ENCODE measurements at places on chromosomes 13 and 19. TPM values are rescaled to one million over a fixed set of nuclear protein-coding genes. Genes with fewer than 3 reads are reported as not detected.

DNA sequence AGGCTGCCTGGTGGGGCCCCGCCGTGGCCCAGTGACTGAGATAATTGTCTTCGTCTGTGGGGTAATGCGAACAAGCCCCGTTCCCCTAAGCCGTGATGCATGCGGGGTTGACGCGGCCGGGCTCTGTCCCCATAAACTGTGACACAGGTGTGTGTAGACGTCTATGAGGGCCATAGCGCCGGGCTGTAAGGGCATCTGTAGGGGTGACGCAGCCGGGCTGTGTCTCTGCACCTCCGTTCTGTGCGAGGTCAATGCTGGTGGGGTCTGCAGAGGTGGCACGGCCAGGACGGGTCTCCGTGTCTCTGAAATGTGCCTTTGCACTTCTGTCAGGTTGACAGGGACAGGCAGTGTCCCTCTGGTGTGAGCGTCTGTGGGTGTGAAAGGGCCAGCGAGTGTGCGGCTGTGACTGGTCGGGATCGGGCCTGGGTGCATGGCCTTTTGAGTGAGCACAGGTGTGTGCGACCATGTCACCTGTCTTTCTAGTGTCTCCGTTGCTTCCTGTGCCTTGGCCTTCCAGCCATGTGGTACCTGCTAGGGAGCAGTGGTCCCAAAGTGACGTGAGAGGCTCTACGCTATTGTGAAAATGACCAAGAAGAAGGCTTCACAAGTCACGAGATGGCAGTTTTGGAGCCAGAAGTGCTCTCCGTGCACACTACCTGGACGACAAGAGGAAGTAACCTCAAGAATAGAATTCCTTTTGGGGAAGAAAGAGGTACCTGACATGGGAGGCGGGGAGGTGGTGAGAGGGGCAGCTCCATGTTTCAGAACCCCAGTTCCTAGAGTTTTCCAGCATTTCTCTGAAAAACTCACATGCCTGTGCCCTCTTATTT is 16.4 kb upstream of the ZNF331 start:
- H3K27me3 ChIP-seq = no peaks in the 10 kb centered on the region
- H3K4me1 ChIP-seq = peaks cover 5% of the 10 kb centered on the region
- H3K27ac ChIP-seq = no peak overlapping the region

GRCh38 chr13:110246530-110246929 is 60.4 kb downstream of the COL4A1 start:
- no peaks in the 10 kb centered on the region for H3K36me3 ChIP-seq
- H3K4me3 ChIP-seq = no peak overlapping the region
- no peaks in the 10 kb centered on the region for H3K27me3 ChIP-seq
- DNase-seq = no peak

DNA sequence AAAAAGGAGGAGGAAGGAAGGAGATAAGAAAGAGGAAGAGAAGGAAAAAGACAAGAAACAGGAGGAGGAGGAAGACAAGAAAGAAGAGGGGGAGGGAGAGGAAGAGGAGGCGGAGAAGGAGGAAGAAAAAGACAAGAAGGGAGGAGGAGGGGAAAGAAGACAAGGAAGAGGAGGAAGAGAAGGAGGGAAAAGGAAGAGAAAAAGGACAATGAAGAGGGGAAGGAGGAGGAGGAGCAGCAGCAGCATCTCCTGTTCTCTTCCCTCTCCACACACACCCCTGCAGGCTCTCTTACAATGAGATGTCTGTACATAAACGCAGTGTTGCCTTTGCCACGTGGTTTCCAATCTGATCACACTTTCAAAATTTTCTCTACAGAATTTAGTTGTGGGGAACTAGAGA is 66.6 kb downstream of the RUBCNL start:
- no peak overlapping the region for H3K4me3 ChIP-seq
- no peak overlapping the region for H3K27ac ChIP-seq
- H3K36me3 ChIP-seq = no peaks in the 10 kb centered on the region
- DNase-seq = no peak

The METTL21C gene
- not detected for total RNA-seq

The SULT2B1 gene
- not detected for total RNA-seq

The SEMA6B gene
- total RNA-seq = 2.9 TPM

The FOSB gene
- 37.9 TPM for total RNA-seq

The ZNF329 gene
- 17.0 TPM for total RNA-seq

GRCh38 chr13:30718661-30719524 is 16.4 kb upstream of the ALOX5AP start:
- H3K4me3 ChIP-seq = no peak overlapping the region
- no peaks in the 10 kb centered on the region for H3K27me3 ChIP-seq

The NLRP11 gene
- total RNA-seq = not detected

The FXYD3 gene
- total RNA-seq = 235 TPM

- peak overlapping the region; percentile 47 for H3K27ac ChIP-seq
- H3K36me3 ChIP-seq = no peaks in the 10 kb centered on the region
- no peaks in the 10 kb centered on the region for H3K27me3 ChIP-seq
- H3K4me1 ChIP-seq = peaks cover 19% of the 10 kb centered on the region
- DNase-seq = no peak
Measured at GRCh38 chr19:47644743-47645482, 36.0 kb downstream of the BICRA start.

The C1QTNF9 gene
- total RNA-seq = not detected

GRCh38 chr19:33418461-33418860 is 45.0 kb downstream of the CEBPG start:
- no peak for DNase-seq
- H3K27ac ChIP-seq = no peak overlapping the region
- no peaks in the 10 kb centered on the region for H3K36me3 ChIP-seq
- no peak overlapping the region for H3K4me3 ChIP-seq

DNA sequence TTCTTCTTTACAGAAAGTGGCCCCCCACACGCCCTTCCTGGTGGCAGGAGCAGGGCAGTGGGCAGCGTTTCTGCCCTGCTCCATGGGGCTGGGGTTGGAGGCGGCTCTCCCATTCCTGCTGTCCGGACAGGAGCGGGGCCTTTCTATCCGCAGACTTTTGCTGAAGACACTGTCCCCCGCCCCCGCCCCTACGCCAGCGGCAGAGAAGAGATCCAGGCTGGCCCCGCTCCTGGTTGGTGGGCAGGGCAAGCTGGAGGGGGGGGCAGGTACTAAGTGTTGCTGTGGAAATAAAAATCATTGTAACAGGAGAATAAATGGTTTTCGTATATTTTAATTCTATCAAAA is 81.7 kb downstream of the ZNF429 start:
- peak overlapping the region; percentile 33 for H3K4me3 ChIP-seq
- no peak overlapping the region for H3K27ac ChIP-seq
- H3K4me1 ChIP-seq = no peaks in the 10 kb centered on the region
- H3K27me3 ChIP-seq = no peaks in the 10 kb centered on the region

GRCh38 chr13:111555268-111555808 is 234.9 kb downstream of the TEX29 start:
- no peak for DNase-seq
- no peak overlapping the region for H3K27ac ChIP-seq
- peaks cover 18% of the 10 kb centered on the region for H3K27me3 ChIP-seq

The GPC6 gene
- 92.8 TPM for total RNA-seq

DNA sequence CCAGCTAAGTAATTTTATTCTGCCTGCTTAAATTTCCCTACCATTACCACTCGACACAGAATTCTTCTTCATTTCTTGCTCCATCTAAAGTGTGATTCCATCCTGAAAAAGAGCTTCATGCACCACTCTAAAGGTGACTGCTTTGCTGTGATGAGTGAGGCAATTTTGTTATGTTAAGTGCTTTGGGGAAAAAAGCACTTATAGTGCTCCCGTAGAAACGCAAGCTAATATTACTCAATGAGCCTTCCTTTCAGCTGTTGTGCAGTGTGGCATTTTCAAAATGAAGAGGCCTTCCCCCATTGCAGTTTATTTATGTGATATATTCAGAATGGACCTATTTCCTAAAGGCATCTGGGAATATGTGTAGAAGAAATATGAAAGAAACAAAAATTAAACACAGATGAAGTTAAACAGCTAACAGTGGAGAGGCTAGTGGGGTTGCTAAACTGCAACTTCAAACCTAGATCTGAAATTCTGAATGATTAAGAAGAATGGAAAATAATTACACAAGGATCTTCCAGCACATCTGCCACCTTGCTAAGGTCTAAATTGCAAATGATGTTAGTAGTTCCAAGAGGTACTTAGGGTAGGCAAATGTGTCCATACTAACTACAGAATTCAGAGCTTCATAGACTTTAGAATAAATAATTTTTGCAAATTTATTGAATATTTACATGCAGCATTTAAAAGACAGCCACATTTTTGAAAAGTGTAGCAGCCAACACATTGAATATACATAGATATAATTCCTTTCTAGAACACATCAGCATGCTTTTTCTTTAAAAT is 211.7 kb downstream of the DCT start:
- no peaks in the 10 kb centered on the region for H3K4me1 ChIP-seq
- H3K36me3 ChIP-seq = no peaks in the 10 kb centered on the region
- no peak overlapping the region for H3K4me3 ChIP-seq
- no peak overlapping the region for H3K27ac ChIP-seq

The TTYH1 gene
- 7.0 TPM for total RNA-seq

- H3K36me3 ChIP-seq = no peaks in the 10 kb centered on the region
- H3K4me3 ChIP-seq = no peak overlapping the region
- H3K4me1 ChIP-seq = no peaks in the 10 kb centered on the region
Measured at GRCh38 chr13:45751885-45752284, 49.8 kb downstream of the CBY2 start.

GRCh38 chr13:32381539-32381938 is 46.4 kb downstream of the N4BP2L1 start:
- peak; percentile 44 for DNase-seq
- no peak overlapping the region for H3K4me3 ChIP-seq
- H3K27me3 ChIP-seq = no peaks in the 10 kb centered on the region
- H3K36me3 ChIP-seq = no peaks in the 10 kb centered on the region

The AMER2 gene
- total RNA-seq = 0.24 TPM

DNA sequence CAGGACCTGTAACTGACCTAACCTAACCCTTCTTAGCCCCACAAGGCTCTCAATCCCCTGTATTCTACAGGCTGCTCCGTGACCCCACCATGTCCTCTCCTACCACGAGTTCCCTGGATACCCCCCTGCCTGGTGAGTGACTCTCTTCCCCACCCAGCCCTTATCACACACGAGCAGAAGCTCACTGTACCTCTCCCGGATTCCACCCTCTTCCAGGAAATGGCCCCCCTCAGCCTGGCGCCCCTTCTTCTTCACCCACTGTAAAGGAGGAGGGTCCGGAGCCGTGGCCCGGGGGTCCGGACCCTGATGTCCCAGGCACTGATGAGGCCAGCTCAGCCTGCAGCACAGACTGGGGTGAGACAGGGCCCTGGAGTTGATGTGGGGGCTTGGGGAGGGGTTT is 1.3 kb downstream of the NR1H2 start:
- no peak for DNase-seq
- H3K27ac ChIP-seq = no peak overlapping the region
- H3K27me3 ChIP-seq = no peaks in the 10 kb centered on the region
- no peaks in the 10 kb centered on the region for H3K4me1 ChIP-seq
- H3K4me3 ChIP-seq = no peak overlapping the region
- no peaks in the 10 kb centered on the region for H3K36me3 ChIP-seq

The PRKCG gene
- not detected for total RNA-seq

DNA sequence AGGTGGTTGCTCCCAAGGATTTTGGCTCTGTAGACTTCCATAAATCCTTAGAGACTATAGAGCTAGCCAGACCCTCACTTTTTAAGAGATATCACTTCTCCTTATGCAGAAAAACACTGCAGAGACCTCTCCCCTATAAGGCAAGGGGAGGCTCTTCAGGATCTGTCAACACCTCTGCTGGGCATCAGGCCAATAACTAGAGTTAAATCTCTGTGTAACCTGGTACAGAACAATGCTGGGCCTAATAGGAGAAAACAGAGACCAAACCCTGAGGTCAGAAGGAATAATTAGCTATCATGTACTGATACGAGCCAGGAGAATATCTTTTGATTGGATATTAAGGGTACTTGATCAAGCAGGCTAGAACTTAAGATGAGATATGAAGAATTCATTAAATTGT is 358.5 kb downstream of the TBC1D4 start:
- H3K4me3 ChIP-seq = no peak overlapping the region
- H3K27me3 ChIP-seq = no peaks in the 10 kb centered on the region
- no peaks in the 10 kb centered on the region for H3K4me1 ChIP-seq
- no peaks in the 10 kb centered on the region for H3K36me3 ChIP-seq
- no peak overlapping the region for H3K27ac ChIP-seq

DNA sequence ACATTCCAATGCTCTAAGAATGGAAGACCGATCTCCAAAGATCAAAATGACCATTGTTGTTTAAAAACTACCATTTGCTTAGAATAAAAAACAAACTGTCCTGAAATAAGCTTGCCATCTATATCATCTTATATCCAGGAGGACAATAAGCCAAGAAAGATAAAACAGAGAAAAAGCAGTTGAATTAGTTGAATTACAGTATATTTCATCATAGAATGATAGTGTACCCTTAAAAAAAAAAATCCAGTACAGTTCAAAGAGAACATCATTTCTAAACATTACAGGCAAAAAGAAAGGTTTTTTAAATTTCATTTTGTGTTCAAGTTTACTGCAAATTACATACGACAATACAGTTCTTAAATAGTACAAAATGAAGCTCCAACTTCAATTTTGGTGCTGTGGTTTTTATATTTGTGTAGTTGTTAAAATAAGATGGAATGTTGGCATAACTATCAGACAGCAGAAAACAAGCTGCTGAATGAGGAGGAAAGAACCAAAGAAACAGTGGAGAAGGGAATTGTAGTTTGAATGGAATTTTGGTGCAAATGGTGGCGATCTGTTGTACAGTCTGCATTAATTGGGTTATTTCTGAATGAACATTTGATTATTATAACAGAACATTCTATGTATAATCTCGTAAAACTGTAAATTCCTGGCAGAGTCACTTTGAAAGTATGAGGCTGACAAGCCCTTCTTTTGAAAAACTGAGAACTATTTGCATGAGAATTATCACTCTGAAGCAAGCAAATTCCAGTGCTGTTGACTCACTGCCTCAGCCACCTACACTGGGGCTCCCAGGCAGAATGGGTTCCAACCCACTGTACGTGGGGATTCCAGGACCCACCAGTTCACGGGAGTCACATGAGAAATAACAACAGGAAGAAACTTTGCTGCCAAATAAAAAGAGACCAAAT is 37.7 kb downstream of the LHFPL6 start:
- H3K4me1 ChIP-seq = peaks cover 7% of the 10 kb centered on the region
- no peak overlapping the region for H3K4me3 ChIP-seq
- H3K27ac ChIP-seq = peak overlapping the region; percentile 56
- DNase-seq = peak; percentile 62
- H3K27me3 ChIP-seq = no peaks in the 10 kb centered on the region
- no peaks in the 10 kb centered on the region for H3K36me3 ChIP-seq

- H3K36me3 ChIP-seq = no peaks in the 10 kb centered on the region
- no peak overlapping the region for H3K27ac ChIP-seq
- no peak for DNase-seq
- H3K4me1 ChIP-seq = no peaks in the 10 kb centered on the region
Measured at GRCh38 chr13:97892717-97893116, 60.8 kb upstream of the IPO5 start.

GRCh38 chr19:29413435-29413834 is 112.4 kb upstream of the VSTM2B start:
- H3K4me1 ChIP-seq = no peaks in the 10 kb centered on the region
- no peak for DNase-seq

- no peak for DNase-seq
- no peaks in the 10 kb centered on the region for H3K36me3 ChIP-seq
- no peak overlapping the region for H3K4me3 ChIP-seq
- H3K4me1 ChIP-seq = peaks cover 4% of the 10 kb centered on the region
Measured at GRCh38 chr13:80840316-80840976, 499.5 kb upstream of the SPRY2 start.
